Spinal cord (tissue), 10 donors: ENCODE measurements at places on chromosomes 11 and 22. TPM values are rescaled to one million over a fixed set of nuclear protein-coding genes. Genes with fewer than 3 reads are reported as not detected.

DCDC1 gene
- total RNA-seq = 7.7 TPM

CCDC73 gene
- total RNA-seq = not detected

DNA sequence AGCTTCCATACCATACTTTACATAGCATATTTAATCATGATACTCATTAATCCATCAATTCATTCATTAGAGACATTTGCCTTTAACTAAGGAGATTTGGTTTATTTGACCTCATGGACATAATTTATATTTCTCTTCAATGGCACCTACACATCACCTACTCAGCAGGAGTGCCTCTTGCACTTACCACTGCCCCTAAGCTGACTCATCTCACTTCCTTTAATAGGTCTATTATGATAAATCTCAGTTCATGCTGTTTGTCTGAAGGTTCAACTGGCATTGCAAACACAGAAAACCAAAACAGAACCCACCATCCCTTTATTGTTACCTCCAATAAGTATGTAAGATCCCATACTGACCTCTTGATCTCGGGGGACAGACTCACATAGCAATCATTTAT lies 186.7 kb downstream of the LUZP2 start:
- no peak for DNase-seq

GRCh38 chr22:19360300-19360792 lies 68.8 kb upstream of the CLTCL1 start:
- DNase-seq = no peak
